ENCODE measurements at places on chromosomes 6 and 20. TPM values are rescaled to one million over a fixed set of nuclear protein-coding genes. Genes with fewer than 3 reads are reported as not detected.

RSPO4 gene
- total RNA-seq, result not detected

GRCh38 chr20:63248835-63249591, 5.2 kb downstream of the NKAIN4 start:
- H3K27me3 ChIP-seq, result peaks cover 22% of the 10 kb centered on the region
- no peak overlapping the region for H3K4me3 ChIP-seq
- peaks cover 3% of the 10 kb centered on the region for H3K4me1 ChIP-seq
- H3K27ac ChIP-seq, result no peak overlapping the region
- no peak for DNase-seq

GNMT gene
- 0.50 TPM for total RNA-seq

DNA sequence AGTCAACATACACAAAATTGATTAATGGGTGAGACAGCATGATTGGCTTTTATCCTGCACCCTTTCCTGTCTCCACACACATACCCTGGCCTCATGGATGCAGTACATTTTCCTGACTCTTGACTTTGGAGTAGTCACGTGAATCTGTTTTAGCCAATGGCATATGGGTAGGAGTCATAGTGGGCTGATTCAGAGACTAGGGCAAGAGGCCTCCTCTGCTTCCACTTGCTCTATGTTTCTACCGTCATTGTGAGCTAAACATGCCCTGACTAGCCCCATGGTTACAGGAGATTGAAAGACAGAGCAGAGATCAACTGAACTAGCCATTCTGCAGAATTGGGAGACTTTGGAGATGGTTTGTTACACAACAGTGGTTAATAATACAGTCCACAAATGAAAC, 850.0 kb downstream of the DHX35 start:
- no peak overlapping the region for H3K4me3 ChIP-seq
- H3K4me1 ChIP-seq, result no peaks in the 10 kb centered on the region
- no peak overlapping the region for H3K27ac ChIP-seq
- no peak for DNase-seq
- H3K36me3 ChIP-seq, result no peaks in the 10 kb centered on the region

GRCh38 chr6:42043787-42044475, 6.4 kb upstream of the TAF8 start:
- peak overlapping the region; percentile 100 for H3K27ac ChIP-seq
- peak overlapping the region; percentile 88 for H3K4me3 ChIP-seq
- H3K4me1 ChIP-seq, result peaks cover 84% of the 10 kb centered on the region
- peak; percentile 97 for DNase-seq
- peaks cover 14% of the 10 kb centered on the region for H3K36me3 ChIP-seq

- H3K27me3 ChIP-seq, result no peaks in the 10 kb centered on the region
- H3K36me3 ChIP-seq, result no peaks in the 10 kb centered on the region
- no peak overlapping the region for H3K4me3 ChIP-seq
- no peak for DNase-seq
Observed at GRCh38 chr6:157579467-157580031, 198.6 kb downstream of the ZDHHC14 start.

DNA sequence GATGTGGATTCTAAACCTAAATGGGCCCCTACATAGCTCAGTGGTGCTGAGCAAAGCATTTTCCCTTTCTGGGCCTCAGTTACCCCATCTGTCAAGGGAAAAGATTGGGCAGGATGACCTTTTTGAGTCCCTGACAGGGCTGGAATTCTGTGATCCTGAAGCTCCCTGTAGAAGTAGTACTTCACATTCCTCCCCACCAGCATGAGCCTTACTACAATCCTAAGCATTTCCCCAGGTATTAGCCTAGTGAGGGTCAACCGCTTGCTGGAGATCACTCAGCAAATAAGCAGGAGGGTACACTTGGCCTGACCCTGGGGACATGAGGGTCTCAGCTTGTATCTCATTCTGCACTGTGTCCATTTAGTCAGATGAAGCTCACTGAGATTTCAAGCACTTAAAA, 13.4 kb downstream of the NDRG3 start:
- H3K27me3 ChIP-seq, result no peaks in the 10 kb centered on the region
- peaks cover 43% of the 10 kb centered on the region for H3K4me1 ChIP-seq
- DNase-seq, result no peak
- peak overlapping the region; percentile 70 for H3K27ac ChIP-seq
- no peaks in the 10 kb centered on the region for H3K36me3 ChIP-seq
- no peak overlapping the region for H3K4me3 ChIP-seq

- peaks cover 3% of the 10 kb centered on the region for H3K27me3 ChIP-seq
- H3K36me3 ChIP-seq, result no peaks in the 10 kb centered on the region
- H3K27ac ChIP-seq, result no peak overlapping the region
- no peak overlapping the region for H3K4me3 ChIP-seq
- peak; percentile 22 for DNase-seq
Observed at GRCh38 chr6:87723170-87724078, 21.4 kb upstream of the AKIRIN2 start.

CFB gene
- 0.69 TPM for total RNA-seq

- no peaks in the 10 kb centered on the region for H3K4me1 ChIP-seq
- H3K4me3 ChIP-seq, result no peak overlapping the region
- DNase-seq, result no peak
- H3K36me3 ChIP-seq, result peaks cover 2% of the 10 kb centered on the region
- H3K27me3 ChIP-seq, result peaks cover 6% of the 10 kb centered on the region
- H3K27ac ChIP-seq, result no peak overlapping the region
Observed at GRCh38 chr6:112109262-112109661, 21.9 kb downstream of the FAM229B start.

Data from activated CD4-positive, alpha-beta T cell treated with anti-CD3 and anti-CD28 coated beads for 36 hours (primary cell).